ENCODE measurements at places on chromosomes 13 and 19.

GRCh38 chr13:71515744-71516038, 351.3 kb downstream of the DACH1 start:
- DNase-seq = no peak

DNA sequence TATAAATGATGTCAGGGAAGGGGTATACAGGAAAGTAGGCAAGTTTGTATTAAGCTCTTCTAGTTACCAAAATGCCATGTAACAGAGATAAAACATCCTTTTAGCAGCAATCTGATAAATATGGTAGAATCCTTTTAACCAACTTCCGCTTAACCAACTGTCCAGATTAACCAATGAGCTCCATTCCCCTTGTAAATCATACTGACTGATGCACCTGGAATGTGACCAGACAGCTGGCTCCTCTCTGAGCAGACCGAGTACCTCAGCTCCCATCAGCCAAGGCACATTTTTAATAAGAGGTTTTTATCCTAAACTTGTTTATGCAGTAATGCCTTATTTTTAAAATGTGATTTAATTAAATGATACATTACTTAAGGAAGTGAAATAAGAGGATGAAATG, 66.4 kb downstream of the KLF12 start:
- DNase-seq = no peak

GRCh38 chr13:98094678-98095266, 48.1 kb upstream of the FARP1 start:
- DNase-seq = no peak

GRCh38 chr13:65907666-65908525, 1322.2 kb downstream of the PCDH9 start:
- no peak for DNase-seq

GRCh38 chr19:44571830-44572580, 41.4 kb upstream of the IGSF23 start:
- no peak for DNase-seq

- DNase-seq = no peak
Observed at GRCh38 chr19:7618348-7618747, 11.0 kb downstream of the XAB2 start.

GRCh38 chr13:110014719-110015118, 228.3 kb upstream of the IRS2 start:
- no peak for DNase-seq

DNA sequence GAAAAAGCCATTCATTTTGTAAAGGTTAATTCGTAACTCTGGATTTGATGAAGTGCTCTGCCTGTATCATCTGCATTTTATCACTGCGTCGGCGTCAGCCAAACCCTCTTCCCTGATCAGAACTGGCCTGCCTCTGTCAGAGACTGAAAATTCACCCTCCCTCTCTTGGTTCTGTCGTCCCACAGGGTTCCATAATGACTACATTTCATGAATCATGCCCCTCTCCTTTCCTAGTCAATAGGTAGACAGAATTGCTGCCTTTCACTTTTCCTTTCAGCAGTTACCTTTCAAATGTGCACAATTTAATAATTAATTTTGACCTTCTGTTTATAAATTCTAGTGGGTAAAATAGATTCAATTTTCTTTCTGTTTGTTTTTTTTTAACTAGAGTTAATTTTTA, 423.4 kb downstream of the RFC3 start:
- no peak for DNase-seq

GRCh38 chr13:36001561-36001960, 129.6 kb downstream of the DCLK1 start:
- no peak for DNase-seq

DNA sequence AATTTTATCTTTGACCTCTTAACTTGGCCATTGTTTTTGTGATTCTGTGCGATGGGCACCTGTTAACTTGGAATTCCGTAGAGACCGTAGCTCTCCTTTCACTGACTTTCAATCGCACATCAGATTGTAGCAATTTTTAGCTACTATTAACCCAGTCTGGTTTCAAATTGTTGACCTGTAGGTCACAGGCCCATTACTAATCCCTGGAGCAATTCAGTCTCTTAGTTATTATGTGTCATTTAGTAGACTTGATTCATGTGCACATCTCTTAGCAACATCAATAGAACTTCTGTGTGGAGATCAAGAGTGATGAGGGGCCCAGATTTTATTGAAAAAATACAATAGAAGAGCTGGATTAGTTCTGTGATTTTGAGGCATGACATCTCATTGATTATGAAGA, 549.6 kb upstream of the SLC10A2 start:
- DNase-seq = no peak

DNA sequence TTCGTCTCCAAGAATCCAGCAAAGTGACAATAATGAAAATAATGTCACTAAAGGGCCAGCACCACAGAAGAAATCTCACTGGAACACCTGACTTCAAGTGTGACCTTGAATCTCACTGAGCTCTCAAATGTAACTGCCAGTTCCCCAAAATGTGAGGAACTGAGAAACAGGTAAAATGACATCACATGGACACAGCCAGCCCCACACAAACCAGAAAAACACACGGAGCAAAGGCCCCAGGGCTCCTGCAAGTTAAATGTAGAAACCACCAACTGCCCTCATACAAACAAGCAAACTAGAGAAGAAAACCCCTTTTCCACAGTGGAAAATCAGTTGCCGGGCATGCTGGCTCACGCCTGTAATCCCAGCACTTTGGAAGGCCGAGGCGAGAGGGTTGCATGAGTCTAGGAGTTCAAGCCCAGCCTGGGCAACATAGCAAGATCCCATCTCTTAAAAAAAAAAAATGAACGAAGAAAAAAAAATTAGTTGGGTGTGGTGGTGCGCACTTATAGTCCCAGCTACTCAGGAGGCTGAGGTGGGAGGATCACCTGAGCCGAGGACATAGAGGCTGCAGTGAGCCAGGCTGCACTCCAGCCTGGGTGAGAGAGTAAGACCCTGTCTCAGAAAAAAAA, 8.7 kb upstream of the KANK2 start:
- no peak for DNase-seq

GRCh38 chr13:43058318-43058674, 34.9 kb downstream of the DNAJC15 start:
- no peak for DNase-seq

- no peak for DNase-seq
Observed at GRCh38 chr13:35699825-35700510, 223.5 kb upstream of the MAB21L1 start.

DNA sequence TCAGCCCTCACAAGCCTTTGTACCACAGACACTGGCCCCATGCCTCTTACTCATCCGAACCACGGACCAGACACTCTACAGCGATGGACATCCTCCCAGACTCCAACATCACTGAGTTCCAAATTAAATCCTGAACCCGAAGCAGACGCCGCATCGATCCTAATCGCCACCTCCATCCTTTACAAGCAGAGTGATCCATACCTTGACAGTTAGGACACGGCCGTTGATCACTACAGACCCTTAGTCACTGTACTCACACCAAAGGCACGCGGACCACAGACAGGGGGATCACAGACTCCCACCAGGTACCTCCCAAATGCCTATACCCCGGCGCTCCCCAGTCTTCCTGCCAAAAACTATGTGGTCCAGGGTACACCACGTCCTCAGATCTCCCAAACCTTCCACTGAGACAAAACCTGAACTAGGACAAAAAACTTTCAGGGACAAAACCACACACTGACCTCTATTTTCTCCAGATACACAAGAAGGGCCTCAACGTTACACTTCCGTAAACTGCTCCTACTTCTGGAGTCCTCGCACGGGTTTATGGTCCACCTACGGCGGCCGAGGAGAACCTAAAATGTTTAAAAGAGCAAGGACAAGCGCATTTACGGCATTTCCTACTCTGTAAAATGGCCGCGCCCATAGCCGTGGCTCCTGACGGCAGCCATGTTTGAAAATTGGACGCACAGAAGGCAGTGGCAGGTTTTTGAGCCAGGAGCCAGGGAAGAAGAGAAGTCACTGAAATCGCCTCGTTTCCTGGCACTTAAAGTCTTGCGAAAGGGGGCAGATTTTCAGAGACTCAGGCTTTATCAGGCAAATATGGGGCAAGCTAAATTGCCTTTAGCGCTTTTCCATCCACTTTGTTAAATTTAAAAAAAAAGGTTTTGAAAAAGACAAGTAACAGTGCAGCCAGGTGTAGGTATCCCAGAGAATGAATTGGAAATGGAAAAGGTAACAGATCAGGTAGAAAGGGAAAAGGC, at the start of gene ZNF350:
TSS of gene ZNF350 (minus strand) at position 532 of the 983 bp plus-strand sequence. CDS start 12,480 bp downstream, outside the sequence.
- DNase-seq = peak; percentile 95

- DNase-seq = no peak
Observed at GRCh38 chr19:4327877-4328242, 10.8 kb downstream of the STAP2 start.

- peak; percentile 14 for DNase-seq
Observed at GRCh38 chr19:39236527-39236926, 8.3 kb downstream of the IFNL3 start.

GRCh38 chr13:96071504-96071903, 18.3 kb upstream of the UGGT2 start:
- no peak for DNase-seq

DNA sequence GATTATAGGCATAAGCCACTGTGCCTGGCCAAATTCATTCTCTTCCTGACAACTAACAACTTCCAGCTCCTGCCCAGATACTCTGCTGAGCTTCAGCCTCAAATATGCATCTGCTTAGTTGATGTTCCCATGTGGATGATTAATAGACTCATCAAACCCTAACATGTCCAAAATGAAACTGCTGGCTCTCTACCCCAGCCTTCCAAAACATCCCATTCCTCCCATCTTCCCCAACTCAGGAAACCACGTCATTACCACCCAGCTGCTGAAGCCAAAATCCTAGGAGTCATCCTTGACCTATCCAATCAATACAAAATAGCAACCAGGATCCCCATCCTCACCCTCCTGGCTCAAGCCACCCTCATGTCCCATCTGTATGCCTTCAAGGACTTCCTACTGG, 20.9 kb downstream of the POU2F2 start:
- DNase-seq = no peak

DNA sequence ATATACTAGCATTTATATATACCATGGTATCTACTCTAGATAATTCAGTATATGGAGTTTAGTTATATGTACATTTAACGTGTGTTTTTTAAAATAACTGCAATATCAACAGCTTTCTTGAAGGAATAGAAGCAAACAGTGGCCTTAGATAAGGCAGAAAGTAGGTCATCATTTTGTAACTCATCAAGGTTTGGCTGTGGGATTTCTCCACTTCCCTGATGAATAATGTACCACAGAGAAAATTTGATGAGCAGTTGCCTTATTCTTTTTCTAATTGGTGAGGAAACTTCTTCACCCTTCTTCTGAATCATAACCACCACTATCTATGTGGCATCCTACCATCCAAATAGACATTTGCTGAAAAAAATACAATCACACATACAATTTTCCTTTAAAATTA, 590.2 kb upstream of the SPRY2 start:
- DNase-seq = no peak

- no peak for DNase-seq
Observed at GRCh38 chr13:41976476-41976875, 15.6 kb upstream of the VWA8 start.

DNA sequence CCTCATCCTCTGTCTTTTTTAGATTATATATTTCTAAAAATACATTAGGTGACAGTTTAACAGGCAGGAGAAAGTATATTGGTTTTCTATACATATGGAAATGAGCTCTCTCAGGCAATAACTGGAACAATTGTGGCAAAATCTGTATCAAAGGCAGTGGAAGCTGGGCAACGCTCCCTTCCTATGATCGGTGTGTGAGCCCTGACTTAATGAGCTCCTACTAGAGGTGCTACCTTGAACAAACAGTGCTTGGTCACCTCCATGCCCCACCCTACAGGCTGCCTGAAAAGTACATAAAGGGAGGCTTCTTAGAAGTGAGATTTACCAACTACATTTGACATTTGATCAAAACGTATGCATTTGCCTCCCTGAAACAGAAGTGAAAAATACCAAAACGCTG, 185.3 kb downstream of the EFNB2 start:
- DNase-seq = no peak

DNA sequence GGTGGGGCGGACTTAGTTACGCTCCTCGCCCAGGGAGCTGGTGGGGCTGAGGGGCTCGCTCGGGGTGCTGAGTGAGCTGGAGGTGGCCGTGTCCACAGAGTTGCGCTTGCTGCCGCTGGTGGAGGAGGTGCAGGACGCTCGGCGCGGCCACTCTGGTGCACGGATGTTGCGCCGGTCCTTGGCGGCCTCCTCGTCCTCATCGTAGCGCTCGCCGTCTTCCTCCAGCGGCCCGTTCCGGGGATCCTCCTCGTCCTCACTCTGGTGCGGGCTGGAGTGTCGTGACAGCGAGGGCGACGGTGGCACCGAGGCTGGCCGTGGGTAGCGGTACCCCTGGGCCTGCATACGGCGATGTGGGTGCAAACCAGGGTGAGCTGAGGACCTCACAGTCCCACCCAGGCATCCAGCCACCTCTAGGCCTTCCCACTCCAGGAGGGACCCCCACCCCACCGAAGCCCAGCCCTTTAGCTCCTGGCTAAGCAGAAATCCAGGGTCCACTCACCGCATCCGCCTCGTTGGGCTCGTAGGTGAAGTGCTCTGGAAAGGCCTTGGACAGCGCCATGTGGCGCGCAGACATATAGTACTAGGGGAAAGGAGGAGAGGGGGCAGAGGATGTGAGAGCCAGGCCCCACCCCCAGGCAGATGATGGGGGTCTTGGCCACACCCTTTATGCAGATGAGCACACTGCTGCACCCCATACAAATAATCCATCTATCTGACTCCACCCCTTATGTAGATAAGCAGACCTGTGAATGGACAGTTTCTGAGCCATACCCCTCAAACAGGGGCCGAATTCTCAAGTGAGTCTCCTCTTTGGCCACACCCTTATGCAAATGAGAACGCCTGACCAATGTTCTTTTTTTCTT, 4.4 kb downstream of the FTL start:
- DNase-seq = no peak

DNA sequence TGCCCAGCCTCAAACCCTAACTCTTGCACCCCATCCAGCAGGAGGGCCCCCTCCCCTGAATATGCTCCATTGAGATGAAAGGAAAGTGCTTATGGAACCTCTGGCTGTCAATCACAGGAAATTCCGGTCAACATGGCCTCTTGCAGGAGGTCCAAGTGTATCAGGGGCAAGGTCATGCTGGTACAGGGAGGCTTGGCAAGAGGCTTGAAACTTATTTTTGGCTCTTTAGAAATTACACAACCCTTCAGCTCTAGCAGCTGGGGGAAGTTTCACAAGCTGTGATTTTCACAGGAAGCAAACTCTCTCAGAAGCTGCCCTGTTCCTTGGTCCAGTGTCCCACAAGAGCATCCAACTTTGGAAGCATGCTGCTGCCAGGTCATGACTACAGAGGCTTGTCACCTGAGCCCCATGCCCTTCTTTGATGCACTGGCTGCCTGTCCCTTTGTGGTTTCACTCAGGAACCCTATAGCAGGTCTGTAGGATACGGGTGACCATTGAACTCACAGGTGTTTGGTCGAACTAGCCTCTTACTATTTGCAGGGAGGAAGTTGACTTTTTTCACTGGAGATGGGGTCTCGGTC, 8.4 kb downstream of the ASF1B start:
- DNase-seq = peak; percentile 45

GRCh38 chr19:6736917-6737283, 480 bp downstream of the GPR108 start:
- DNase-seq = no peak

- no peak for DNase-seq
Observed at GRCh38 chr13:46515803-46516202, 37.2 kb upstream of the LRCH1 start.

GRCh38 chr13:82614086-82614485, 1268.2 kb downstream of the SLITRK1 start:
- DNase-seq = no peak

Data from CD4-positive, alpha-beta T cell treated with Interleukin-4 for 1 hour (primary cell).